ENCODE measurements at places on chromosomes 3 and 15. TPM values are rescaled to one million over a fixed set of nuclear protein-coding genes. Genes with fewer than 3 reads are reported as not detected.

GRCh38 chr3:15266510-15267376, 60.7 kb downstream of the CAPN7 start:
- peak; percentile 38 for DNase-seq

- DNase-seq: no peak
These were observed 45.4 kb upstream of the UBE2E1 start for GRCh38 chr3:23760325-23760724.

DNA sequence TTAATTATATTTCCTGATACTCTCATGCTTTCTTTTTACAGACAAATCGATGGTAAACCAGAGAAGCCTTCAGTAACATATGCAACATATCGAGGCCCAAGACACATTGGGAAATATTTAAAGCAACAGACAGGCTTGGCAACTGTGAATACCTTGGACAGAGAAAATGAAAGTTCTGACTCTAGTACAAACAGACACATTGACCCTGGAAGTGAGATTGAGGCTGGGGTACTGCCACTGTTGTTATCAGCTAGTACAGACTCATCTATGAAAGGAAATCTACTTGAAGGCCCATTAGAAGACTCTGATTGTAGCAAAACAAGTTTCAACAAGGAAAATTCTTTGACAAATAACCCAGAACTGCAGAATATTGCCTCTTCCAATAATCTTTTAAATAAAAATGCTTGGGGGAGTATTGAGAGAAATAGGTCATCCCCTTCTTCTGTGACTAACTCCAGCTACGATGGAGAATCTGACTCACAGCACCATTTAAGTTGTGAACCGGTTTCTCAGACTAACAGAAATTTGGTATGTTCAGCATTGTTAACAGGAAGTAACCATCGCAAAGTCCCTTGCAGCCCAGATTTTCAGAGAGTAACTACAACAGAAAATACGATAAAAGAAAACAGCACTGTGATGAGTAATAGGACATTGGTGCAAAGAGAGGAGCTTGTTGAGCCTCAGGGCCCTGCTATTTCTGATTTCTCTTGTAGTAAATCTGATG, 50.2 kb downstream of the CRYBG3 start:
- peak; percentile 44 for DNase-seq

- no peak for DNase-seq
These were observed 17.7 kb downstream of the ACVR2B start for GRCh38 chr3:38471260-38471857.

The IGSF11 gene
- total RNA-seq: not detected

- DNase-seq: no peak
These were observed 232.6 kb upstream of the CHRM5 start for GRCh38 chr15:33735637-33736247.

DNA sequence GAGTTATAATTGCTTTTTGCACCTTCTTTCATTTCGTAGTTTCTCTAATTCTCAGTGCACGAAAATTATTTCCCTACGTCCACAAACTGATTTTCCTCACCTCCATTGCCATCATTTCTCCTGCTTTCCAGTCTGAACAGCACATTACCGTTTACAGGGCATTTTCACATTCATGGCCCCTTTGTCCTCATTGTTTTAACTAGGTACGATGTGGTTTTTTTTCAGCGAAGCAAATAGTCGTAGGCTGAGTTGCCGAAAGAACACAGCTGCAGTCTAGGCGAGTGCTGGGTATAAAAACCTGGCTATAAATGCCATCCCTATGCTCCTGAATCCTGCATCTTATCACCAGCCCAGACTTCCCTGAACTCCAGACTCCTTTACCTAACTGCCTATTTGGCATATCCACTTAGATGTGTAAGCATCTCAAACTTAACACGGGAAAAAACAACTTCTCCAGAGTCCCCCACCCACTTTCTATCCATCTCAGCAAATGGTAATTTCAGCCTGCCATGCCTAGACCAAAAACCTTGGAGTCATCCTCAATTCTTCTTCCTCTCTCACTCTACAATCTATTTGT, 691 bp upstream of the FSIP1 start:
- DNase-seq: no peak

GRCh38 chr3:184985586-184985985, 167.3 kb downstream of the C3orf70 start:
- DNase-seq: no peak

- no peak for DNase-seq
These were observed 702 bp upstream of the GPX1 start for GRCh38 chr3:49358884-49359225.

DNA sequence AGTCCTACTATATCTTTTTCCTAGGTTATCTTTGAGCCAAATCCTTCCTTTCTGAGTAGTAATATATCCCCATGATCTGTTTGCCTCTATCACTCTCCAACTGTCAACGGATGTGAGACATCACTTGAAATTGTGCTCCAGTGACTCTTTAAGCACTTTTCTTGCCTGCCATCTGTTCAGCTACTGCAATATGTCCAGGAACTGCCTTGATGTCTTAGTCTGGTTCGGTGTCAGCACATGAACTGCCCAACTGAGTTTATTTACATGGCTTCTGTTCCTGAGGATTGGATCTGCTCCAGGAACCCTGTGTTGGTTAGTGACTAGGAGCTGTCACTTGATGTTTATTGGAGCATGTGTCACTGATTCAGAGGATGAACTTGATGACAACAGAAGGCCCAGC, 116.5 kb downstream of the SLC9A9 start:
- no peak for DNase-seq

DNA sequence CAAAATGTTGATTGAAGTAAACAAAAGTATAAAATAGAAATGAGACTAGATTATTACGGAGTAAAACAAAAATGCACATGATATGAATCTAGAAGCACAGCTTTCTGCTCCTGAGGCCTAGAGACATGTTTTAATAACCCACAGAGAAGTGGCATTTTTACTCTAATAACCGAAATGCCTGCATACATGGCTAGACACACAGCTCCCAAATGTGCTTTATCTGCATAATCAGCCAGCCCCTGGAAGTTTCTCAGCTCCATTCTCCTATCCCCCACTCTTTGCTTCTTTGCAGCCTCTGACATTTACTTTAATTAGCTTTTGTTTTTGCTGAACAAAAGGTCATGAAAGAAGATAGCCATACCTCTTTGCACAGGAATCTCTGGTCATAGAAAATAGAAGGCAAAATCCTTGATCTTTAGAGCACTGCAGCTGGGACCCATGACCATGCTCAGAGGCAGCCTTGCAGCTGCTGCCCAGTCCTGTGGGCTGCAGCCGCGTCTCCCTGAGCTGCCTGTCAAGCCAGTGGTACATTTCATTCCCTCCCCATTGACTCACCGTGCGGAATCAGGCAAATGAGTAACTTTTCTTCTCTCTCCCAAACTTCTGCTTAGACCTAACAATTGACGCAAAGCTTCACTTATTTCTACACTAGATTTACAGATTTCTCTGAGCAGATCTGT, at the start of gene VEPH1:
VEPH1 (minus strand) TSS at position 501 of the 680 bp plus-strand sequence. CDS start 8,067 bp downstream, outside the sequence.
- no peak for DNase-seq

GRCh38 chr15:86355801-86356200, 276.1 kb downstream of the AGBL1 start:
- no peak for DNase-seq

- DNase-seq: no peak
These were observed 103.8 kb downstream of the RBMS3 start for GRCh38 chr3:29384640-29385039.

The PRR23A gene
- not detected for total RNA-seq

- DNase-seq: no peak
These were observed 21.0 kb downstream of the TMEM44 start for GRCh38 chr3:194612221-194612620.

- DNase-seq: no peak
These were observed 15.5 kb upstream of the SRP14 start for GRCh38 chr15:40054605-40054854.

GRCh38 chr15:73631915-73632669, 1.1 kb downstream of the NPTN start:
- no peak for DNase-seq

The MGA gene
- total RNA-seq: 37.5 TPM

The PRSS50 gene
- not detected for total RNA-seq

The DNASE1L3 gene
- not detected for total RNA-seq

The SH2D7 gene
- total RNA-seq: 0.26 TPM

The LSAMP gene
- total RNA-seq: not detected

The THAP10 gene
- 0.20 TPM for total RNA-seq

The GHSR gene
- not detected for total RNA-seq

DNA sequence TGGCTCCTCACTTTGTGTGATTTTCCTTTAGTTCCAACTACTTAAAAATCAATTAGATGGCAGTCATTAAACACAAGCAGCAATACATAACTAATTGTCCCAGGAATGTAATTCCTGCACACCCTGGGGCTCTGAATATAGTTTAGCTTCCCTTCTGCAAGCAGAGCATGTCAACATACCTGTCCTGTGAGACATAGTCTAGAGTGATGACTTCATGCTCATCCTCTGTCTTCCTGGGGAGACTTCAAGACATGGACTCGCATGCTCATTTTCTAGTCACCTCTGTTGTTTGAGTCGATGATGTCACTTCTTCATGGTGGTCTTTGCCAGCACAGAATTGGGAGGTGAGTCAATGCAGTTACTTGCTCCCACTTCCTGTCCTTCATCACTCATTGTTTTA, 15.7 kb downstream of the C3orf52 start:
- DNase-seq: no peak

- DNase-seq: no peak
These were observed 71.8 kb downstream of the RBPMS2 start for GRCh38 chr15:64703632-64703959.

DNA sequence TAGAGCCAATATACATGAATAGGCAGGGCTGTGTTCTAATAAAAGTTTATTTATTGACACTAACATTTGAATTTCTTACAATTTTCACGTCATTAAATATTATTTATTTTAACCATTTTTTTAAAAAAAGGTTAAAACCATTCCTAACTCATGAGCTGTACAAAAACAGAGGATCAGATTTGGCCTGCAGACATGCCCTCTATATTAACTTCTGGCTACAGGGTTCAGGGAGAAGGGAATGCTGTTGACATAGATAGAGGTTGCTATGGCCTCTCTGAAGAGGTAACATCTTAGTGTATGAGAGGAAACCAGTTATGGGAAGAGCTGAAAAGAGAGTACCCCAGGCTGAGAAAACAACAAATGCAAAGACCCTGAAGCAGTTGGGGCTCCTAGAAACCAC, 19.1 kb upstream of the RAP2B start:
- no peak for DNase-seq

GRCh38 chr15:78950902-78951840, 6.3 kb upstream of the CTSH start:
- no peak for DNase-seq

The IL17RB gene
- 2.4 TPM for total RNA-seq

The CCR8 gene
- total RNA-seq: 47.6 TPM

- no peak for DNase-seq
These were observed 218.8 kb downstream of the MAGI1 start for GRCh38 chr3:65819896-65820295.

The RPP25 gene
- total RNA-seq: 6.8 TPM

- no peak for DNase-seq
These were observed 103.7 kb downstream of the MYO5A start for GRCh38 chr15:52424856-52425431.

GRCh38 chr15:52162260-52162659, 28.9 kb downstream of the GNB5 start:
- DNase-seq: no peak

The MELTF gene
- total RNA-seq: 3.3 TPM

The FES gene
- 55.7 TPM for total RNA-seq

DNA sequence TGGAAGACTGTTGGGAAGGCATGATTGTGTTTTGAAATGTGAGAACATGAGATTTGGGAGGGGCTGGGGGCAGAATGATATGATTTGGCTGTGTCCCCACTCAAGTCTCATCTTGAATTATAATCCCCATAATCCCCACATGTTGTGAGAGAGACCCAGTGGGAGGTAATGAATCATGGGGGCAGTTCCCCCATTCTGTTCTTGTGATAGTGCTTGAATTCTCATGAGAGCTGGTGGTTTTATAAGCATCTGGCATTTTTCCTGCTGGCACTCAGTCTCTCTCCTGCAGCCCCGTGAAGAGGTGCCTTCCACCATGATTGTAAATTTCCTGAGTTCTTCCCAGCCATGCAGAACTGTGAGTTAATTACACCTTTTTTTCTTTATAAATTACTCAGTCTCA, 430.5 kb downstream of the OTOL1 start:
- DNase-seq: no peak

The MESP1 gene
- total RNA-seq: 5.1 TPM

GRCh38 chr15:43194795-43195194, 9.6 kb downstream of the CCNDBP1 start:
- no peak for DNase-seq
